Right ventricle myocardium inferior (tissue), 1 donor: ENCODE measurements at places on chromosomes 6 and 20.

GRCh38 chr20:21145424-21145823, 19.5 kb downstream of the KIZ start:
- DNase-seq = no peak

DNA sequence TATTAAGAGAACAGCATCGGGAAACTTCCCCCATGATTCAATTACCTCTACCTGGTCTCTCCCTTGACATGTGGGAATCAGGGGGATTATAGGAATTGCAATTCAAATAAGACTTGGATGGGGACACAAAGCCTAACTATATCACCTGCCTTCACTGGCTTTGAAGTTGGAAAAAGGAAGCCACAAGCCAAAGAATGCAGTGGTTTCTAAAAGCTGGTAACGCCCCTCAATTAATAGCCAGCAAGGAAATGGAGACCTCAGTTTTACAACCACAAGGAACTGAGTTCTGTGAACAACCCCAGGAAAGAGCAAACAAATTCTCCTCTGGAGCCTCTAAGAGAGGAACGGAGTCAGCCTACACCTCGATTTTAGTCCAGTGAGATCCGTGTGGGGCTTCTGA, 244.1 kb downstream of the TFAP2A start:
- DNase-seq = no peak

DNA sequence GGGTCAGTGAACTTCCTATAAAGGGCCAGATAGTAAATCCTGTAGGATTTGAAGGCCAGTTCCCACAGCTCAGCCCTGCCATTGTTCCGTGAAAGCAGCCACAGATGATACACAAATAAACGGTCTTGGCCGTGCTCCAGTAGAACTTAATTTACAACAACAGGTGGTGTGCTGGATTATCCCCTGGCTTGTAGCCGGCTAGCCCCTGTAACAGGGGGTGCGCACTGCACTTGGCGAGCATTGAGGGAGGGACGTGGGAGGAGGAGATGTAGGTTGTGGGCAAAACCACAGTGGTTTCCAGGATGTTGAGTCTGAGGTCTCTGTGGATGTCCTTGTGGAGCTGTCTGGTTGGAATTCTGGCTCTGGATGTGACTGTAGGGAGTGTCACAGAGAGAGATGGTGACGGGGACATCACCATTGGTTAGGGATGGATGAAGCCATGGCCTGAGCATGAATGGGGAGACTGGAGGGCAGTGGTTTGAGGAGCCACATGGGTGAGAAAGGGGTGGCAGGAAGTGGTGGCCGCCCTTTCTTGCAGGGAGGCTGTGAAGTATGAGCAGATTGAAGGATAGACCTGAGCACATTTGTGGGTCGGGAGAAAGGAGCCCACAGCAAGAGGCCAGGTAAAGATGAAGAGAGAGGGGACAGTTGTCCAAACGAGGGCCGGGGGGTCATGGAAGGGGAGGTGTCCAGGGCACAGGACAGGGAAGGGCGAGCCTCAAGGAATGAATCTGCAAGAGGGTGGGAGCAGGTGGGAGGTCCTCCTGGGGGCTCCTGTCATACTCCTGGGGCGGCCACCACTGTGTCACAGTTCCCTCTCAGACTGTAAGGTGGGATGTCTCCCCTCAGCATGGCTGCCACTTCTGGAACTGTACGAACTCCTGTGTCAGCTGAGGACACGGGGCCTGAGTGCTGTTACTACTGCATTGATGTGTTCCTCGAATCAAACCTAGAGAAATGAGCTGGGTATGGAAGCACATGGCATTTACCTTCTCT, 53.6 kb downstream of the CDH26 start:
- DNase-seq = no peak

GRCh38 chr6:144559865-144560593, 274.9 kb downstream of the UTRN start:
- no peak for DNase-seq

DNA sequence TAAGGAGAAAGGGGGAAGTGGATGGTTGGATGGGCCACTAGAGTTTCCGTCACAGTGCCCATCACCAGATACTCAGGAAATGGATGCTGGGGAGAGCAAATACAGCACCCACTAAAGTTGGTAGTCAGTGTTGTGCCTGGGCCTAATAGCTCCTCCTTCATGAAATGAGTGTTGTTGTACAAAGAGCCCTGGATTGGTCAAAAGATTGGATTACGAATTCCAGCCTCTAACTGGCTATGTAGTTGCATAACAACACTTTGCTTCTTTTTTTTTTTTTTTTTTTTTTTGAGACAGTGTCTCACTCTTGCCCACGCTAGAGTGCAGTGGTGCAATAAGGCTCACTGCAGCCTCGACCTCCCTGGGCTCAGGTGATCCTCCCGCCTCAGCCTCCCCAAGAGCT, 27.4 kb downstream of the KCNG1 start:
- no peak for DNase-seq

GRCh38 chr6:46773201-46773855, 19.9 kb upstream of the MEP1A start:
- no peak for DNase-seq

DNA sequence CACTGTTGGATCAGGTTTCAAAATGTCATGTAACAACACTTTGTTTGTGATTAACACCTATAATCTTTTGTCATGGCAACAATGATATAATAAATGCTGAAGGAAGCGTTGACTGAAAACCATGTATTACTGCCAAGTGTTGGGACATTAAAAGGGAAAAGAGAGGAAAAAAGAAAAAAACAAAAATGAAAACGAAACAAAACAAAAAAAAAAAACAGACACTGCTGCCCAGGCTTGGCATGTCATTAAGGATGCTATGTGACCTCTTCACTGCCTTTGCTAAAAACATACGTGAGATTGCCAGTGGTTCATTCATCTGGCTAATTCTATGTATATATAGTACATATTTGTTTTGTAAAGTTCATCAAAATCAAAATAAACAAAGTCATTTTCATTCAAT, 516.7 kb upstream of the RNF217 start:
- DNase-seq = no peak

DNA sequence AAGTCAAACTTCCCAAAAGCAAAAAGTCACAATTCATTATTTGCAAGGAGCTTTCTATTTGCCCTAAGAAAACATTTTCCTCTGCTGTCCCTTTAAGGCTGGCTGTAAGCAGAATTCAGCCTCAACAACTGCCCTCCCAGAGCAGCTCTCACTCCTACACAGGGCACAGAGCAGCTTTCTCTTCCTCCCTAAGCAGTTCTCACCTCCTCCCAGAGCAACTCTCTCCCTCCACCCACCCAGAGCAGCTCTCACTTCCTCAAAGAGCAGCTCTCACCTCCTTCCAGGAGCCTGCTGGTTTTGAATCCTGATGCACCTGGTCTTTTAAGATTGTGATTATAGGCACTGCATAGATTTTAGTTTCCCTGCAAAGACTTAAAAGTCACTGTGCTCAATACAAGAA, 120.6 kb upstream of the TMEM181 start:
- no peak for DNase-seq

DNA sequence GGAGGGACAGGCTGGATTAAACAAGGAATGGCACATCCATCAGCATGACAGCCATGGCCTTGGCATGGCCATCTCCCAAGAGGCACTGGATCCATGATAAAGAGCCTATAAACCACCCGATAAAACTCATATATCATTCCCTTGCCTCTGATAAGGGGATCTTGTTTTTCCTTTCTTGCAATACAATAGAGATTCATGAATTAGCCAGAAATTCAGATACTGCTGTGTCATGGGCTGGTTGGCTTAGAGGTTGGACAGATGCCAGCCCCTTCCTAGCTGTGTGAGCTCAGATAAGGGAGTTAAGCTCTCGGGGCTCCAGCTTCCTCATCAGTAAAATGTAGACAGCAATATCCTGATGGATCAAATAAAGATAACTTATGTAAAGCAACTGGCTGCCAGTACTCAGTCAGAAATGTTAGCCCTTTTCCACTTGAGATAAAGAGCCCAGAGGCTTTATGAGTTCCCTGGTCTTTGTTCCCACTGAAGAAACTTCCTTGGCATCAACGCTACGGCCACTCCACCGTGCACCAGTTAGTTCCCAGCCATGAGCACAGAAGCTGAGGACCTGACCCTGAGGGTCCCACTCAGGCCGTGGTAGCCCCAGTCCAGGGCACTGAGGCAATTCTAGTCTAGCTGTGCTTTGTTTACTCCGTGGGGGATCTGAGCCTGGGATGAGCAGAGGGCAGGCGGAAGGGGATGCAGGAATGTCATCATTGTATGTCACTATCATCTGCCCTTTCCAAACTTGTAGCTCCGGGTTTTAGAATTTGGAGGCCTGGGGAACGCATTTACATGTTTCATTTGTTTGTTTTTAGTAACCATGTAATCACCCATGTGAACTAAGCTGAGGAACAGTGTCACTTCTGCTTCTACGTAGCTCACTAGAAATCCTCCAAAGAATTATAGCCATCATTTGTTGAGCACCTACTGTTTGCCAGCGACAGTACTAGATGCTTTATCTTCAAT, 67.2 kb upstream of the TBC1D7 start:
- DNase-seq = peak; percentile 88
